BE2C (cell line): ENCODE measurements at places on chromosomes 3 and 15.
A peak's percentile ranks its signal among the peaks of the same experiment; 100 is the strongest.

GRCh38 chr3:184414418-184415202, 34.8 kb downstream of the CHRD start:
- no peak for DNase-seq

GRCh38 chr3:28173836-28174235, 67.6 kb upstream of the CMC1 start:
- no peak for DNase-seq

DNA sequence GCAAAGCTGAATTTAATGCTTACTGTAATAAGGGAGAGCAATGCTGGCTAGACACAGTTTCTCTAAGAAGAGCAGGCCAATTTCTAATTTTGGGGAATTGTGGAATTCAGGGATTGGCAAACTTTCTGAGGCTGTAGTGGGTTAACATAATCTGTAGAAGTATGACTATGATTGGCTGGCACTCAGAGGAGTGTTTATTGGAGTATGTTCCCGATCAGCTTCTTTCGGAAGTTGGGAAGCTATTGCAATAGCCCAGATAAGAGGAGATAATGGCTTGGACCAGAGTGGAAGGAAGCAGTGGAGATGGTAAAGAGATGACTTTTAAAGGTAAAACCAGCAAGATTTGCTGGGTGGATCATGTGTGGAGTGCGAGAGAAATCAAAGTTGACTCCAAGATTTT, 19.4 kb downstream of the TMOD3 start:
- DNase-seq = no peak

DNA sequence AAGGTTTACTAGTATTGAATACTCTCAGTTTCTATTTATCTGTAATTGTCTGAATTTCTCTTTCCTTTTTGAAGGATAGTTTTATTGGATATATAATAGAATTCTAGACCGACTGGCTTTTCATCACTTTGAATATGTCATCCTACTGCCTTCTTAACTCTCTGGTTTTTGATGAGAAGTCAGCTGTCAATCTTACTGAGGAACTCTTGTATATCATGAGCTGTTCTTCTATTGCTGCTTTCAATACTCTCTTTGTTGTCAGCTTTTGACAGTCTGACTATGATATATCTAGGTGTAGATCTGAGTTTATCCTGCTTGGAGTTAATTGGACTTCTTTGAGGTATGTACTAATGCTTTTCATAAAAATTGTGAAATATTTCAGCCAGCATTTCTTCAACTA, 333.8 kb downstream of the PLCL2 start:
- DNase-seq = no peak

DNA sequence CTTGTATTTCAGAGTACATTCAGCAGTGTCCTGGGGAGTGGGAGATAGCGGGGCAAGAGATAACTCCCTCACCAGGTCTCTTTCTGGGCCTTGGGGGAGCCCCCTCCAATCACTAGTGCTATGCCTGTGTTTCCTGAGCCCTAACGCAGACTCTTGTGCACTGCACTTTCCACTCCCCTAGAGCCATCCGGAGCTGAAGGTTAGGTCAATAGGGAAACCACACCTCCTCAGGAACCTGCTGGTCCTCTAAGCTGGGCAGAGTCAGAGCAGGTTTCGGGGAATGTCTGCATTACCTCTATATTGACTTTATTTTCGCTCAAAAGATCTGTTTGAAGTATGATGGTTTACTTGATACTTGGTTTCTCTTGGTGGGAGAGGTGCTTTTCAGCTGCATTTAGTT, 617.0 kb upstream of the ROBO1 start:
- DNase-seq = no peak

GRCh38 chr3:18428036-18428435, 2.9 kb upstream of the SATB1 start:
- DNase-seq = no peak

GRCh38 chr3:105327662-105328337, 38.9 kb upstream of the ALCAM start:
- no peak for DNase-seq

- no peak for DNase-seq
Measured at GRCh38 chr15:98322581-98322980, 325.8 kb upstream of the IGF1R start.

- DNase-seq = no peak
Measured at GRCh38 chr15:95287720-95288103, 1042.8 kb upstream of the NR2F2 start.

DNA sequence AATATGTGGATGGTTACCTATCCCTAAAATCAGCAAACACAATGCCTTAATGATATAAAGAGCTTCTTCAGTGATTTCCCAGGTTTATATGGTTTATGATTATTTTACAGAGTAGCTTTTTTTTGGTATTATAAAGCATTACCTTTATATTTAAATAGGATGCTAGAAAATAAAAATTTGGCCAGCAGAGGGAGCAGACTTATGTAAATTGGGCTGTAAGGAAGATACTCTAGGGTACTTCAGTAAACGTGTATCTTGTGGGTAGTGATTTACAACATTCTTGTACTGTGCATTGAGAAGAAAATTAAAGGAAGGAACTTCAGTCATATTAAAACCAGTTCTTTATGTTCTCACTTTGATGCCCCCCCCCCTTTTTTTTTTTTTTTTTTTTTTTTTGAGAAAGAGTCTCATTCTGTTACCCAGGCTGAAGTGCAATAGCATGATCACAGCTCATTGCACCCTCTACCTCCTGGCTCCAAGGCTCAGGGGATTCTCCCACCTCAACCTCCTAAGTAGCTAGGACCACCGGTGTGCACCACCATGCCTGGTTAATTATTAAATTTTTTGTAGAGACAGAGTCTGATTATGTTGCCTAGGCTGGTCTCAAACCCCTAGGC, 167.9 kb downstream of the BBX start:
- DNase-seq = no peak

- no peak for DNase-seq
Measured at GRCh38 chr15:48967336-48967735, 3.6 kb upstream of the SHC4 start.

DNA sequence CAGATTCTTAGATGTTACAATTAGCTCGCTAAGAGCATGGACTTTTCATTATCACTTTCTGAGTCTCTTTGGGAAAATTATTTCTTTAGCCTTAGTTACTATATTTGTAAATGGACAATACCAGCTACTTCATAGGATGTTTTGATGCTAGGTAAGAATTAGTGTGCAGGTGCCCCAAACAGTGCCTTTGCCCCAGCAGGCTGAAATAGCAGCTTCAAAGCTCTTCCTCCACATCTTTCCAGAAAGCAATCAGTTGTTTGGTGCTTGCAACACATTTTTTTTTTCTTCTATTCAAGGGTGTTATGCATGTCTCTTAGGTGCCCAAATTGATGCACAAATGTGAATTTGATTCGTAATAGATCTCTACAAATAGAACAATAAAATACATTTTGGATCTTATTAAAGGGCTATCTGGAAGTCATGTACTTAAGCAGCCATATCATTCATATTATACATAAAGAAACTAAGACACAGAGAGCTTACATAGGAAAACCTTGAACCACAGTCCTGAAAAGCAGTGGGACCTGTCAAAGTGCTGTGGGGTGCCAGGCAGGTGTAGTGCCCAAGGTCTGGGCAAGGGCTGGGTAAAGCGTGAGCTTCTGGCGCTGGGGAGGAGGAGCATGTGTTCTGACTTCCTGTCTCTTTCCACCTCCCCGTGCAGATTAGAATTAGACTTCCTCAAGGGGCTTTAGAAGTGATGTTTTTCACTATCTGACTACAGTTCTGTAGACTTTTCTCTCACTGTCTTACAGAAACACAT, 62.9 kb downstream of the FNDC3B start:
- DNase-seq = no peak

GRCh38 chr15:69018951-69019350, 4.5 kb downstream of the NOX5 start:
- no peak for DNase-seq

DNA sequence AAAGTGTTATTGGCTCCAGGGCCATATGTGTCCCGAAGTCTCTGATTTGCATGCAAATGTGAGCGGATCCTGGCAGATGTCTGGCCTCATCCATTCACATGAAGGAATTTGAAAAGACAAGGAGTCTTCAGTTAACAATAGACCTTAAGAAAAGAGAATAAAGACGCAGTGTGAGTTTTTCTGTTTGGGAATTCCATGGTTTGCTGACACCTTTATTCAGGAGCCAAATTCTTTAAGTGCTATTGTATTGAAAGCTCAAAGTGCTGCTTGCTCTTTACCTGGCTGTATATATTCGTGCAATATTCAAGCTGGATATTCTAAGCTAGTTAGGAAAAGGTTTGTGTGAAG, 2.2 kb downstream of the LRRN1 start:
- DNase-seq = no peak

DNA sequence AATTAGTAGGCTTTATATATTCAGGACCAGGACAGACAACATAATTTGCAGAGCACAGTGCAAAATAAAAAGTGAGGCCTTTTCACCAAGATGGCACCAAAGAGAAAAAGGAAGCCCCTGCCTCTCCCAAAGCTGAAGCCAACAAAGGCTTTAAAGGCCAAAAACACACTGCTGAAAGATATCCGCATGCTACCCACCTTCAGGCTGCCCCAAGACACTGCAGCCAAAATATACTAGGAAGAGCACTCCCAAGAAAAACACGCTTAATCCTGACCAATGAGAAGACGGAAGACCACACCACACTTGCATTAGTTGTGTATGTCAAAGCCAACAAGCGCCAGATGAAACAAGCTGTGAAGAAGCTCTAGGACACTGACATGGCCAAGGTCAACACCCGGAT, 38.0 kb downstream of the PIK3CB start:
- no peak for DNase-seq

GRCh38 chr3:150216866-150217600, 191.1 kb upstream of the TSC22D2 start:
- DNase-seq = no peak

GRCh38 chr3:121758727-121759450, 9.3 kb upstream of the GOLGB1 start:
- DNase-seq = no peak

GRCh38 chr15:82585072-82585471, 44.8 kb upstream of the RPS17 start:
- no peak for DNase-seq

DNA sequence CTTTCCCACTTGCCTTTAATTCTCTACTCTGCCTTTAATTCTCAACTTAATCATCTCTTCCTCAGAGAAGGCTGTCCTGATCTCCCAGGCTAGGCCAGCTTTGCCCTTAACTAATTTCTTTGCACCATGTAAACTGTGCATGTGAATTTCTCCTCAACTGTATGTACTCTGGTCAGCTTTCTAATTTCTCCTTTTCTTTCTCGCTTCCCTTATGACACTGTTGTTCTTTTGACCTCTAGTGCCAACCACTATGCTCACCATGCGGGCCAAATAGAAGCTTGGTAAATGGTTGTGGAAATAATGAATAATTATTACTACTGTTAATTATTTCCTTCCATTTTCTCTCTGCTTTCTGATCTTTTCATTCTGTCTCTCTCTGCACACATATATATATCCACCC, 269.0 kb upstream of the CRBN start:
- no peak for DNase-seq

- DNase-seq = no peak
Measured at GRCh38 chr15:40637221-40637745, 43.2 kb downstream of the KNL1 start.

DNA sequence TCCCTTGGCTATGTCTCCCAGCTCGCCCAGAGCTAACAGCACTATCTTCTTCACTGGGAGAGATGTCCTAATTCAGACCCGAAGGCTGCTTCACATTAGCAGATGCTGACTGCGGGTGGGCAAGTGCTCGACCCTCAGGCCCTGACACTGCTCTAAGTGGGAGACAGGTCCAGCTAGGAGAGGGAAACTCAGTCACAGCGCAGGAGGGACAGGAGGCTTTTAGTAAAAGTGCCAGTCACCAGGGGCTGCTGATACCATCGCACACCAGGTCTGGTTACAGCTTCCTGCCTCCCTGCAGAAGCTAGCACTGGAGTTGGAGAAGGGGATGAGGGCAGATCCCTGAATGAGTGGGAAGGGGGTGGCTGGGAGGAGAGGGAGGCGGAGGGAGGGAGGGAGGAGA, 365.8 kb upstream of the RGMA start:
- DNase-seq = peak; percentile 94

DNA sequence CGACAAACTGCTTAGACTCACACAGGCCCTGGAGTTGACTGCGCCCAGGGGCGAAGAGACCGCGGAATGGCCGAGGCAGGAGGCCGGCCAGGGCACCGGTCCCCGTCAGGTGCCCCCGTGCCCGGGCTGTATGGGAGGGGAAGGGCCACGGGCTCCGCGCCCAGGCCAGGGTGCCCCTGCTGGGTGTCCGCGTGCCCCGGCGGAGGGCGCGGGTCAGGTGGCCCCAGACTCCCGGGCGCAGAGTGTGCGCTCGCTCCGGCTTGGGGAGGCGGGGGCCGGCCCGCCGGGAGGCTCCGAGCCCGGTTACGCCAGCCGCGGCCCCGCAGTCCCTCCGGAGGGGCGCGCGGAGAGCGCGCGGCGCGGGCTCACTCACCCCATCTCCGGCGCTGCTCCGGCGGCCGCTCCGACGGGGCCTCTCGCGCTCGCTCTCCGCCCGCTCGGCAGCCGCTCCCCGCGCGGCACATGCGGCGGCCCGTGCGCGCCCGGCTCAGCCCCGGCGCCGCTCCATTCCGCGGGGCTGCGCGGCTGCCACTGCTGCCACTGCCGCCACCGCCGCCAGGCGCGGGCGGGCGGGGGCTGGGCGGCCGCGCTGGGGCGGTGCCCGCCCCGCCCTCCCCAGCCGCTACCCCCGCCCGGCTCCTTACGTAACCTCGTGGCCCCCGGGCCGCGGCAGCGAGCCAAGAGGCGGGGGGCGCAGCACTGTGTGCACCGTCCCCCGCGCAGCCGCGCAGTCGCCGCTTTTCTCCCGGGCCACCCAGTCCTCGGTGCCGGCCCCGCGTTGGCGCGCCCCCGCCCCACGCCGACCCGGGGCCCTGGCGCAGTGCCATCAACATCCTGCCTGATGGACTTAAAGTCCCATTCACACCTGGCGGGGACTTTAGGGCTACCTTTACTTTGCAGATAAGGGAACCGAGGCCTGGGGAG, at the start of gene HOMER2:
Gene HOMER2, minus strand, starts transcription at position 563 of the 924 bp plus-strand sequence. Its CDS starts 185 bp downstream, at position 378.
- peak; percentile 71 for DNase-seq

GRCh38 chr3:13887495-13888300, 7.8 kb upstream of the WNT7A start:
- DNase-seq = no peak

- no peak for DNase-seq
Measured at GRCh38 chr15:39613271-39613670, 32.4 kb downstream of the THBS1 start.

DNA sequence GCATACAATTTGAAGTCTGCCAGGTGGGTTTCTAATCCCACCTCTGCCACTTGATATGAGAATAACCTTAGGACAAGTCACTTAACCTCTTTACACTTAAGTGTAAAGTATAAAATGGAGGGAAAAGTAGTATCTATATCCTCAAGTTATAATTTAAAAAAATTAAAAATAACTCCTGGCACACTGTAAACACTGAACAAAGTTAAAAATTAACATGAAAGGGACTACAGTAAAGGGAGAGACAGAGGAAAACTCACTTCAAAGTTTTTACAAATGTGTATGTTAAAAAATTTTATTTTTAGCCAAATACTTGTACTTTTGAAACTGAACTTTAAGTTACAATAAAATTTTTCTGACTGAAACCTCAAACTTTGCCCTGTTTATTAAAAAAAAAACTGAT, 49.6 kb downstream of the PLOD2 start:
- no peak for DNase-seq

DNA sequence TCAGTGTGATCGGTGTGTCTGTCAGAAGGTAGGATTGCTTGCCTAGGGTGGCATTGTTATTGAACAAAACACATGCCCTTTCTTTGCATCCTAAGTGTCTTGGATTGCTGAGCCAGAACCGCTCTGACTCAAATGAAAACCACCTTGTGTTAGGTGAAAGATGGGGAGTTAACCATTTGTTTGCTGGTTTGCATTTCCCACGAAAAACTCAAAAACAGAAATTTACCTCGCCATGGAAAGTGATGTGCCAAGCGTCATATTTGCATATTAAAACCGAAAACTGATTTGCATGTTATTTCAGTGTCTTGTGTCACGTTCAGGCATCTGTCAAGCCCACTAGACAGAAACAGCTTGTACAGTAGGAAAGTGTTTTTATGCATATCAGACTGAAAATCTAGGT, 474.6 kb upstream of the TPRG1 start:
- DNase-seq = no peak
